Naive thymus-derived CD4-positive, alpha-beta T cell (primary cell): ENCODE measurements at places on chromosomes 6 and 20. TPM values are rescaled to one million over a fixed set of nuclear protein-coding genes. Genes with fewer than 3 reads are reported as not detected.

- no peak for DNase-seq
These were observed 175.4 kb downstream of the UTRN start for GRCh38 chr6:144460327-144461095.

- DNase-seq, result peak; percentile 75
These were observed 2.9 kb upstream of the RAB22A start for GRCh38 chr20:58306421-58307261.

GRCh38 chr6:105041880-105042279 is 85.0 kb downstream of the LIN28B start:
- DNase-seq, result no peak

DNA sequence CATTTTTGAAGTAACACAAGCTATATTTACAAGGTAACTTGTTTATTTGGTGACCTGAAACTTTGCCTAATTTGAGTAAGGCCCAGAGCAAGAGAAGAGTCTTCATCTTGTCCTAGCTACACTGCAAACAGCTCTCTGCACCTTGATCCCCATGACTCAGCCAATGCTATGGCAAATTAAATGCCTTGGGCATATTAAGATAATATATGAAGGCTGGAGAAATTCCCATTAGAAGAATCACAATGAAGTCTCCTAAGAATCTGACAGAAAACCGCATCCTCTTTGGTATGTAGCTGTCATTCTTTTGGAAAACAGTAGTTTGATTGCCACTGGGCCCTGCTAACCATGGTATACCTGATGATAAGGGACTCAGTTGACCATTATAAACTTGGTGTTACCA is 204.5 kb downstream of the UBE3D start:
- no peak for DNase-seq

- DNase-seq, result no peak
These were observed 304.4 kb downstream of the PREX1 start for GRCh38 chr20:48523191-48523995.

DNA sequence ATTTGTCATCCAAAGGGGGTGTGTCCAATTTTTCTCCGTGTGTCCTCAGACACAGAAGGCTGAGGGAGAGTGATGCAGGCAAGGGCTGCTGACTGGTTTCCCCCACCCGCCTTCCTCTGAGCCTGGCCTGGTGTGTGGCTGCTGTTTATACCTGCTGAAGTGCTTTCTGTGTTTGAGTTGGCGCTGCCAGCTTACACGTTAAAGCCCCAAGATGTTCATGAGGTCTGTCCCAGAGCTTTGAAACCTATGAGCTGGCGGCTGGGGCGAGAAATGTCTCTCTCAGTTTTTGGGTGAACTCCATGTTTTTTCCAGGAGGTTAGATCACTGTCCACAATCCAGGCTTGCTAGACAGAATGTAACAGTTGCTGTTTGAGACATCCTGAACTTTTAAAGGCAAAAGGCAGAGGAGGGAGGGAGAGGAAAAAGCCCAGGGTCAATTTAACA is 69.0 kb upstream of the CCN2 start:
- no peak for DNase-seq

GRCh38 chr6:13248053-13248452 is 80.3 kb downstream of the TBC1D7 start:
- no peak for DNase-seq

DNA sequence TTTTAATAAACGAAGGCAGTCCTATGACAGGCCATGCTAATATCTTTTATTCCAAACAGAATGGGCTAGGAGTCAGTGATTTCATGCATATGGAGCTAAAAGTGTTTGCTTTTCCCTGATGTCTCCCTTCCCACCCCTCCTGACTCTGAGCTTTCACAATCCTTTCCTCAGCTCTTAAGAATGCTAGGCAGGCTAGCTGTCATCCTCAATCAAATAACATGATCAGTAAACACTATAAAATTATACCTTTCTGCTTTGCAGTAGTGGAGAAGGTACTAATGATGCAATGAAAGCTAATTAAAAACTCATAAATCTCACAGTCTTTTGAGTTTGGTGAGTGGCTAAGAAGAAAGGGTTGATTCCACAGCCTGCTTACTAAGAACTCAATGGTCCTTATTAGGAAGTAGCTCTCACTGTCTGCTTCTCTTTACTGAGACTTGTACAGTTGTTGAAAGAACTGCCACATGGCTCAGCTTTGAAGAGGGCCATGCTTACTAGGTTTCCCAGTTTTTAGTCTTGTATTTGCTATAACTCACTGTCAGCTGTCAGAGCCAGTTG is 250.9 kb upstream of the JAG1 start:
- no peak for DNase-seq

DNA sequence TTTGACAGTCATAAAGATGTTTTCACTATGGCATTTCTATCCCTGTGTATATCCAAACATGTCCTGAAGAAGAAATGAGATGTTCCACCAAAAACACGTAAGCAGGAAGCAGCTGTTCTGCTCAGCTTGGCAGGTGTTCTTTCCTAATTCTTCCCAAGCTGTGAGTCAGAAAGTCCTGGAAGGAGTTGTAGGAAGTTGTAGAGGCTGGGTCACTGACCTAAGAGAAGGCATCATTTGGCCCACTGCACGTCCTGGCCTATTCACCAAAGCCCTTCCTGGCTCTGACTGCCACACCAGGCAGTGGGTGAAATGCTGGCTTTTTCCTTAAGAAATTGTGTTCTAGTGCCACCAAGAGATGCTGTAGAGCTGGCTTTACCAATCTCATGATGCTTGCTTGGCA is 40.3 kb downstream of the STX11 start:
- no peak for DNase-seq

GRCh38 chr6:165630544-165630953 is 32.5 kb downstream of the PDE10A start:
- no peak for DNase-seq

GRCh38 chr6:27873021-27873940 is 38.9 kb downstream of the OR2B2 start:
- DNase-seq, result peak; percentile 77

- DNase-seq, result no peak
These were observed 852 bp downstream of the SYNGAP1 start for GRCh38 chr6:33420491-33421343.

- no peak for DNase-seq
These were observed 92.6 kb downstream of the MAP3K7 start for GRCh38 chr6:90494067-90494780.

DNA sequence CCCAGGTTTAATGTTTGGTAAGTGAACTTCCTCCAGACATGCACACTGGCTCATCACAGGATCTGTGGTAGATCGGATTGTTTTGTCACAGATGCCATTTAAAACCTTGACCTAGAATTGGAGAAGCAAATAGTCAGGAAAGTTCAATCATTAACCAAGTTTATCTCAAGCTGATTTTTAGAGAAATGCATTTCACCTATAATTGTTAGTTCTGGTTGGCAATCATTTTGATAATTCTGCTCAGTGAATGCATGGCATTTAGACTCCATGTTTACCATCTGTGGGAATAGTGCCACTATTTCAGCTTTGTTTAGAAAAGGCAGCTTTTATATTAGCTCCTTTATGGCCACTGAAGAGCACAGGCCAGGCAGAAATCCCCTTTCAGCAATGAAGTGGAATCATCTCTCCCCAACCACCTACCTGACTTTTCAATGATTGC is 73.9 kb upstream of the IPCEF1 start:
- no peak for DNase-seq

DNA sequence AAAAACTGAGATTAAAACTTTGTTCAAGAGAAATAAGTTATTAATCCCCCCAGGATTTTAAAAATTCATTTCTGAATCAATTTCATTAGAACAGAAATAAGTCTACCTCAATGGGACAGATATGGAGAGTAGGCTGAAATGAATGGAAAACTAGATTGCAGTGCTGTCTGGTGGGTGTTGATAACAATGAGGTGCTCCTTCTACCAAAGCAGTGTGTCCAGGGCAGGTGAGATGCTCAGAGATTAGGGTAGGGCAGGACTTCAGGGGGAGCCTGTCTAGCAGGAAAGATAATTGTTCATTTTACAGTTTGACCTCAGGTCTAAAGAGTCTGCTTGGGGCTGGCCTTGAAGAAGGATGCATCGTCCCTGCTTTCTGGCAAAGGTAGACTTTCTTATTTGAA is 38.0 kb upstream of the MYLIP start:
- no peak for DNase-seq

DNA sequence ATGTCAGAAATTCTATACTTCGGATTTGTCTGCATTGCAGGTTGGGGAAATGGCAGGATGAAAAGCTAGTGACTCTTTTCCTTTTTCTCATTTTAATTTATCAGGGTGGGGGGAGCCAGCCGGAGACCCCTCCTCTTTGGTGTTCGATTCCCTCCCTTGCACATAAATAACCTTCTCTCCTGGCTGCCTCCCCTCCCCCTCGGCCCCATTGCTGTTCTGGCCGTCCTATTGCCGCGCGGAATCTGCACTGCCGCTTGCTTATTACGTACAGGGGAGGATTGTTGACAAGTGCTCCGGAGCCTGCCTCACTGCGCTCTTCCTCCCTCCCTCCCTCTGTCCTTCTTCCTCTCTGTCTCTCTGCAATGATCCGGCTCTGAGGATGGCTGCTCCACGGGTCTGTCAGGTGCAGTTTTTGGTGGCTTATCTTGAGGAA is 154.7 kb downstream of the JARID2 start:
- DNase-seq, result peak; percentile 41

GRCh38 chr20:34200023-34200422 is 41.2 kb upstream of the ASIP start:
- DNase-seq, result no peak

- DNase-seq, result peak; percentile 55
These were observed 485 bp downstream of the TGIF2 start for GRCh38 chr20:36573798-36574365.

GRCh38 chr6:147974376-147974775 is 368.3 kb upstream of the SASH1 start:
- no peak for DNase-seq

DNA sequence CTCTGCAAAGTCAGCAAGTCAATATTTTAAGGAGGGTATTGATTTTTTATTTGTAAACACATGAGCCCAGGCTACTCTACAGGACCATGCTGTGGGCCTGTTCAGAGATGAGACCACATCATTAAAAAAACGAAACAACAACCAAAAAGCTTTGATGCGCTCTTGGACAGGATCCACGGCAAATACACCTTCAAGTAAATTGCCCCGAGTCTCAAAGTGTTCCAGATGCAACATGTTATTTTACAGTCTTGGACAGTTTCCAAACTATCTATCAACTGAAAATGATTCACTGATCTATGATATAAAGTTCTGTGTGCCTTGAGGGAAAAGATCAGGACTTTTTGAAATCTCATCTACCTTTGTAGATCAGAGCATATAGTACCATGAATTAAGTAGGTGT is 25.8 kb upstream of the CARMIL1 start:
- no peak for DNase-seq

GRCh38 chr6:2429460-2429859 is 184.1 kb upstream of the GMDS start:
- no peak for DNase-seq

GRCh38 chr6:112466373-112467151 is 119.4 kb downstream of the RFPL4B start:
- DNase-seq, result no peak

DNA sequence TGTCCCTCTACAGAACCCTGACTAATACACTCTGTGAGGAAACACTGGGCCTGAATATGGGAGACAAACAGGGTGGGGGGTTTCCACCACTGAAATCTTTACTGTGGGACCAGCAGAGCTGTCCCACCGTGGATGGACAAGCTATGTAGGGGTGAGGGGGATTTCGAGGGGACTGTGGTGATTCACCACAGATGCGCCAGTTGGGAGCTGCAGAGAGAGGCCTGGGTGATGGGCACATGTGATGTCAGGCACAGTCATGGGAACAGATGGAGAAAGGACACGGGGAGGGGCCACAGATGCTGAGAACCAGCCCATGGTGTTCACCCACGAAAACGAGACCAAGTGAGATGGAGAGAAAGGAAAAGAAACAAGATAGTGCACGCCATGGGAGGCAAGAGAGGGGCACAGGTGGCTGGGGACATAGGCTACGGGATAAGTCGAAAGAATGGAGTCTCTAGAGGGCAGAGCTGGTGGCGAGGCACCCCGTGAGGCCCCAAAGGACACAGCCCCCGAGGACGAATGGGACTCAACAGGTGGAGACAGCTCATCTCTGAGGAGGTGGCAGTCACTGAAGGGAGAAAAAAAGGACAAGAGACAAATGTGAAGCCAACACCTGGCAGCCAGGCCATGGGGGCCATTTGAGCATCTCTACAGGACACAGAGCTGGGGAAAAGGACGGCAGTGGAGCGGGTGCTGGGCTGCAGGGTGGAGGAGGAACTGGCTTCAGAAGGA is 10.5 kb upstream of the RAMACL start:
- no peak for DNase-seq

- DNase-seq, result no peak
These were observed 1060.3 kb upstream of the CITED2 start for GRCh38 chr6:140434761-140435160.

GRCh38 chr6:168428052-168428826 is 12.7 kb upstream of the SMOC2 start:
- DNase-seq, result no peak

DNA sequence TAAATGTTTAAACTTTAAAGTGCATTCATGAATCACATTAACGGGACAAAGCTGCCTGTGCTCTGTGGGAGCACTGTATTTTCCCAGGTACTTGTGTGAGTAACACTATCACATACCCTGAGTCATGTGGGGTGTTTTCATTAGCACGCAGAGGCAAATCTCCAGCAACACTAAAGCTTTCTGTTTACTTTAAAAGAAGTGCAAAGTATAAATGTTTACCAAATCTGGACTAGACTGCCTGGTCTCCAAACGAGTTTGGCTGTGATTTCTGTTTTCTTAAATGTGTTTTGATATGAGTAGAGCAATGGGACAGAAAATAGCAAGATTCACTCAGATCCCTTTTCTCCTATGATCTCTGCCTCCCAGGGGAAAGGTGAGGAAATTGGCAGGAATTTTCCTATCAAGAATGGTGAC is 28.8 kb upstream of the RIPPLY2 start:
- DNase-seq, result no peak

DNA sequence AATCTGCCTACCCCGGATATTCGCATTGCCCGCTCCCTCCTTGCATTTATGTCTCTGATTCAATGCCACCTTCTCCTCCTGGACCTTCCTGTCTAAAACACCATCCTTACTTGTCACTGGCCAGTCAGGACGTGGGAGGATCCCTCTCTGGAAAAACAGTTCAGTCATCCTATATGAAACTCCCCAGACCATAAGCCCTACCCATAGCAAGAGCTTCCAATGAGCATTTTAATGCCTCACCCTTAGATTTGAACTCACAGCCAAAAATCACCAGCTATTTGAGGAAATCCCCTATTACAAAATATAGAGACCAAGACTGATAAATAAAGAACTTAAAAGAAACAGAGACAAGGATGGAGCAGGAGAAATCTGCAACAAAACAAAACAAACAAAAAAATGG is 86.4 kb downstream of the SHLD1 start:
- DNase-seq, result no peak

The ESR1 gene
- polyA plus RNA-seq, result 0.59 TPM

The GJA10 gene
- polyA plus RNA-seq, result not detected

The HAO1 gene
- polyA plus RNA-seq, result not detected

The SPO11 gene
- polyA plus RNA-seq, result not detected
